ENCODE measurements at places on chromosomes 3 and 15.

DNA sequence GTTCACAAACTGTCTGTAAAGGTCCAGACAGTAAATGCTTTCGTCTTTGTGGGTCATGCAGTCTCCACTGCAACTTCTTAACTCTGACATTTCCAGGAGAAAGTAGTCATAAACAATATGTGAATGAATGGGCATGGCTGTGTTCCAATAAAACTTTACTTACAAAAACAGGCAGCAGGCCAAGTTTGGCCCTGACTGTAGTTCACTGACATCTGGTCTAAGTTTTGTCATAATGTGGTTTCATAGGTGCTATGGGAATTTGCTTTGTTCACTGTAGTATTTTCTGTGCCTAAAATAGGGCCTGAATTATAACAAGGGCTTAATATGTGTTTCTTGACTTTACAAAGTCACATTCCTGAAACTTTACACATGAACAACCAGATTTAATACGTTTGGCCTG, 186.0 kb upstream of the KBTBD8 start:
- DNase-seq: no peak

DNA sequence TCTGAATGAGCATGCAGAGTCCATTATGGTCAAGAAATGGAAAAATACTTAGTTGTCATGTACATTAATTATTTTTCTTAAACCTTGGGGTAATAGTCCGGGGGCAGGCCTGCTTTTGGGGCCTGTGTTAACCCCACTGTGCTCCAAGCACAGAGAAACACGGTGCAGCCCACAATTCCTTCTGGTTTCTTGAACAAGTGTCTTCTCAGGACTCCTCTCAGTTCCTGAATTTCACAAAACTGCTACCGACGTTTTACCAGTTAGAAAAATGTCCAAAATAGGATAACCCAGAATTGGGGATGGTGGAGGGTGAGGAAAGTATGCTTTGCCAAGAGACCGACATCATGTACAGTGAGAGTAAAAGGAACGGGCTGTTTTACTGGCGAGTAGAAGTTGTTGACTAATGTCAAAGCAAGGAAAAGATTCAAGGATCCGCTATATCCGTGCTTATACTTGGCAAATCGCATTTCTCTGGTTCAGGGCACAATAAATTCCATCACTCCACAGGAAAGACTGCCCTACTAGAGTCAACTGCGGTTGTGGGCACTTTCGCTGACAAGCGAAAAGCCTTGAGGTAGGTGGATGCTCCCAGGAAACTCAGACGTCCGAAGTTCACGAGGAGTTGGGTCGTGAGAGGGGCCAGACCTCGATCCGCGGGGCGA, 495 bp upstream of the NXPE3 start:
- no peak for DNase-seq

- no peak for DNase-seq
These were observed 1.6 kb upstream of the MCTP2 start for GRCh38 chr15:94229591-94230369.

GRCh38 chr15:63277038-63277892, at the start of gene APH1B:
APH1B (plus strand) TSS chr15:63277605; CDS start chr15:63277624, 19 bp downstream.
- DNase-seq: peak; percentile 40

GRCh38 chr3:33729993-33730392, 11.9 kb upstream of the CLASP2 start:
- no peak for DNase-seq

GRCh38 chr15:100095541-100096247, 246.1 kb downstream of the ADAMTS17 start:
- no peak for DNase-seq

- peak; percentile 10 for DNase-seq
These were observed 680 bp downstream of the POC1A start for GRCh38 chr3:52153389-52154096.

DNA sequence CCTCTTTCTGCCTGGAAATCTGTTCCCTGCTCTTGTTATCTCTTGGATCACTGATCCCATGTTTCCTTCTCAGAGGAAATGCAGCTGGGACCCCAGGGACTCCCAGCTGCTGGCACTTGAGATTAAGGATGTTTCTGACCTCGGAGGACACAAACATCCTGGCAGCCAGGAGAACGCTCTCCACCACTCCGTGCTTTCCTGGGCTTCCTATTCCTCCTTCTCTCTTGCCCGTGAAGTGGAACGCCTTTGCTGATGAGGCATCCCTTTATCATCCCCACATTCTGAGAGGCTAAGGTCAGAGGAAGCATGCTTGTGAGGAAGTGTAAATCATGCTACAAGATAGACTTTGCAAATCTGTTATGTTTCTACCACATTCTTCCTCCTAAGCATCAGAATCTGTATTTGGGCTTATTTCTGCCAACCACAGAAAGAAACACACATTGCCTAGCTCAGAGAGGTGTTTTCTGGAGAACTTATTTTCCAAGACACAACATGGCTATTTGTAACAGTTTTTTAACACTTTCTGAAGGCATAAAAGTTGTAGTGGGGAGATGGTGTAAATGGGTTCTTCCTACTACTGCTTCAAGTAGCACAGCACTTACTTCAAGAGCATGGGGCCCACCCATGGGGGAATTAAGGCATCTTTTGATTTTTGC, 25.6 kb upstream of the LDHAL6B start:
- DNase-seq: peak; percentile 61

DNA sequence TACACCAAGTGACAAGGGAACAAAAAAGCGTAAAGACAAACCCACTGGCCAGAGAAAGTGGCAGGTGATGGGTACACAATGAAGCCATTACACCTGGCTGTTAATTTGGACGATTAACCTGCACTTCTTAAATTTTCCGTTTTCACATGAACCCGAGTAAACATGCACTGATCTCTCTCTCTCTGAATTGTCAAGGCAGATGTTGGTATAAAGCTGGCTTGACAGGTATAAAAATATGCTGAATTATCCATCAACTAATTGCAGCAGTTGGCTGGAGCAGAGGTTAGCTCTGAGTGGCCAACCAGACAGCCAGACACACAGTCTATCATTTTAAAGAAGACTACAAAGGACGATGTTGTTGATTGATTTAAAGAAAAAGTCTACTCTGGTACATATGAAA, 561.7 kb upstream of the ALCAM start:
- no peak for DNase-seq

GRCh38 chr15:65857718-65858402, 11.4 kb upstream of the RAB11A start:
- DNase-seq: no peak
